Ascending aorta (tissue), 2 donors: ENCODE measurements at places on chromosomes 3 and 15. TPM values are rescaled to one million over a fixed set of nuclear protein-coding genes. Genes with fewer than 3 reads are reported as not detected.
A peak's percentile ranks its signal among the peaks of the same experiment; 100 is the strongest.

ROBO1 gene
- total RNA-seq = 13.4 TPM

DNA sequence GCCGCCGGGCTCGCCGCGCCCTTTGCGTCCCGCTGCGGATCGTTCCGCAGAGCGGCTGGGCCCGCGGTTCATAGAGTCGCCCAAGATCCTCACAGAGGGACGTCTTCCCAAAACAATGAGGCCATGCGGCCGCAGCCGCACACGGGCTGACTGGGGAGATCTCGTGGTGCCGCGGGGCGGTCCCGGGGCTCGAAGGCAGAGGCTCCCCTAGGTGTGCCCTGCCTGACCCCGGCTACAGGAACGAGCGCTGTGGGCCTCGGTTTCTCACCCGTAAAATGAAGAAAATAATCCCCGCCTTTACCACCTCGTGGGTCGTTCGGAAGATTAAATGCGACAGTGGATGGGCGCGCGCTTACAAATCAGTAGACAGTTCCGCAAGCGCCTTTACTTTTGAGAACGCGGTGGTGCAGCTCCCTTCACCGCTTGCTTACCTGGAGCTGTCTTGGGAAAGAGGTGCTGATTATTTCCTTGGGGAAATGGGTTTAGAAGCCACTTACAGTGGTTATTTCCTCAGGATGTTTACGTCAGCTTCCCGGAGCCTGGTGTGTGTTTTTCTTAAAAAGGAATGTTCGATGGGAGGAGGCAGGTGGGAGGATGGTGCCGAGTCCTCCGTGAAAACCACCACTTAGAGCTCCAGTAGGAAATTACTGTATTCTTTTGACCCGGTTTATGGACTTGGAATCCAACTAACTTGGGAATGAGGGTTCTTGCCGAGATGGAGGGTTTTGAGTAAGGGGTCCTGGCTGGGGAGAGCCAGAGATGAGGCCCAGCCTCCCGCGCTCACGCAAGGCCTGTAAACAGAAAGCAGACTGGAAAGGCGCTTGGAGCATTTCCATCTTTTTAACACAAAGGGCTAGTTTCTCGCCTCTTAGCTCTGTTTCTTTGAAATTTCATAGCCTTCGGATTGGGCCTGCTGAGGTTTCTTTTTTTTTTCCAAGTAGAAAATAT is 1.9 kb upstream of the MEX3B start:
- no peak for DNase-seq

DNA sequence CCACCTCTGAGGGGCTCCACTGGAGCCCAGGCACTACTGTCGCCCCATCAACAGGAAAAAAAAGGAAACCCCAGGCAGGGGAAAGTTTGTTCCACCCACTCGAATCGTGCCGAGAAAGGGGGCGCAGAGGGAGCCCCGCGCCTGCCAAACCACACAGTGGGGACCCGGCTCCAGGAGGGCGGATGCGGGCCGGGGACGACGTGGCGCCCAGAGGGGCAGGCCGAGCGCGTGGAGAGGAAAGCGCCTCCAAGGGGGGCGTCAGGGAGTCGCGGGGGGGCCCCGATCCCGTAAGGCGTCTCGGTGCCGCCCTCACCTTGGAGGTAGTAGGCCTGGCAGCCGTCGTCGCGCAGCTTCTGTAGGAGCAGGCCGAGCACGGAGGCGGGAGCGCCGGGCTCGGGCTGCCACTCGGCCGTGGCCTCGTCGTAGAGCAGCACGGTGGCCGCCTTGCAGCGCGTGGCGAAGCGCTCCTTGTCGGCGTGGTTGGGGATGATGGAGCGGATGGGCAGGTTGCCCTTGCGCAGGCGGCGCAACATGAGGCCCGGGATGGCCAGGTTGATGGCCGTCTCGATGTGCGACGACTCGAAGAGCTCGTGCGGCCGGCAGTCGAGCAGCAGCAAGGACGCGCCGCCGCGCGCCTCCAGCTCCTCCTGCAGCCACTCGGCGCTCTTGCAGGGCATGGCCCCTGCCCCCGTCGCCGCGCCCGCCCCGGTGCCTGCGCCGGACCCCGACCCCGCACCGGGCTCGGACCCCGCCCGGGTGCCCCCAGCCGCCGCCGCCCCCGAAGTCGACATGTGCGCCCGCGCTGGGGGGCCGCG is 627 bp downstream of the DUSP7 start:
- no peak for DNase-seq

DNA sequence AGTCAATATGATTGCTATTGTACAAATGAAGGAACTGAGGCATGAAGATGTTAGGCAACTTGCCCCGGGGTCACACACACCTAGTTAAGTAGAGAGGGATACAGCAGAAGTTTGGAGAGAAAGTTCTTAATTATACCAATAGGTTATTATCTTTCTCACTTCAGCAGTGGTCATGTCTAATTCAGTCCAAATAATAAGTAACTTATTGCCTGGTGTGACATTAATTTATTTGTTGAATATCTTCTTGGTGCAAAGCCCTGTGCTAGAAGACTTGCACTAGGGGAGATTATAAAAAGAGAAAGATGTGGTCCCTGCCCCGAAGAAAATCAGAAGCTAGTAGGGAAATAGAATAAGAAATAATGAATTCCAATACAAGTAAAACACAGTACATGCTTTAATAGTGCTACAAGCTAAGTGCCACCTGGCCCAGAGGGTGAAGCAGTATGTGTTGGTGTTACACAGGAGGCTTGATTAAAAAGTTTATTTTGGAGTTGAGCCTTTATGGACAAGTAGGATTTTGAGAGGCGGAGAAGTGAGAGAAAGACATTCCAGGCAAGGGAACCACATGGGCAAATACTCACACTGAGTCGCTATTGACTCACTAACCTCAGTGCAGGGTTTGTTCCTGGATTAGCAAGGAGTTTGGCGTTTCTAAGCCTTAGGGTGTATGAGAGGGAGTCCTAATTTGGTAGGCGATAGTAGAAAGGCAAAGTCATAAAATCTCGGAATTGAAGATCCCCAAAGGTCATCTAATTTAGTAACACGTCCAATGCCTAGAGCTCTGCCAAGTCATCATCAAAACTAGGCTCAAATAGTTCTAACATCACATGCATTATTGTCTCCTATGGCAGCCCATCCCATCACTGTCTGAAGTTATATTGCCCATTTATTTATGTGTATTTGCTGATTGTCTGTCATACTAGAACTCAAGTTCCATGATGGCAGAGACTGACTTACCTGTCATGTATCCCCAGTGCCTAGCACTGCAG is 19.2 kb upstream of the GSK3B start:
- no peak for DNase-seq

DNA sequence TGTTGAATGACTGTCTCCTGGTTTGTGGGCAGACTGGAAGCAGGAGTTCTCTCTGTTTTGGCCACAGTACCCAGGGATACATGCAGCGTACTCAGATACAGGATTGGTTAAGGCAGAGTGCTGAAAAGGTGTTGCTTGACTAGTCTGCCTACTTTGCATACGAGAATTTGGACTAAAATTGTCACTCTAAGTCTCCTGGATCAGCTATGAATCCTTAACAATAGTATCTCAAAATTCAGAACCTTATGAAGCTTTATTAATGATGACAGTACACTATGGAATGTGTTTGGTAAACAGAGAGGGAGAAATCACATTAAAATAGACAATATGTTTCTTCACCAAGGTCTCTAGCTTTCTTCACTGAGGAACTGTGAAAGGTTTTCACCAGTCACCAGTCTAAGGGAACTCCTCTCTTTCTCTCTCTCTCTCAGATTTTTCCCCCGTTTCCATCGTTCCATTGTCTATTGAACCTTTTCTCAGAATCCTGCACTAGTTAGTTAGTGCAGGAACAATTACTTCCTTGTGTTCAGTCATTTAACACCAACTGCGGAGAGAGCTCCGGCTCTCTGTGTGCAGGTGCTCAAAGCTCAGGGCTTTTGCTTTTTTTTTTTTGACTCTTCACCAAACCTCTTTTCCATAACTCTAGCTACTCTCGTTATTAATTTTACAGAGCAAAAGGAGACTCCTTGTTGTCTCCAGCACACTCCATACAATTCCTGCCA is 85.9 kb upstream of the FNDC3B start:
- no peak for DNase-seq

DNA sequence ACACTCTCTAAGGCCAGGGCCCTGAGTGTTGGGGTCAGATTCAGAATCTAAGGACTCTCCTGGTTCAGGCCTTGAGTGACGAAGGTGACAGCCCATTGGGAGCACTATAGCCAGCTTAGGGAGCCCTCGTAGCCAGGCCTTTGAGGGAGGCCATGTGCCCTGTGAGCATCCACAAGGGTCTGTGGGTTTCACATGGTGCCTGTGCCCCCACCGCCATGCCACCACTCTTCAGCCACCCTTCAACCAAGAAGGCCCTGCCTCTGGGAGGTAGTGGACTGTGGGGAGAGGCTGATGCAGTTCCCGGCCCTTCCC is 37.5 kb downstream of the TSPAN3 start:
- DNase-seq = peak; percentile 59

DNA sequence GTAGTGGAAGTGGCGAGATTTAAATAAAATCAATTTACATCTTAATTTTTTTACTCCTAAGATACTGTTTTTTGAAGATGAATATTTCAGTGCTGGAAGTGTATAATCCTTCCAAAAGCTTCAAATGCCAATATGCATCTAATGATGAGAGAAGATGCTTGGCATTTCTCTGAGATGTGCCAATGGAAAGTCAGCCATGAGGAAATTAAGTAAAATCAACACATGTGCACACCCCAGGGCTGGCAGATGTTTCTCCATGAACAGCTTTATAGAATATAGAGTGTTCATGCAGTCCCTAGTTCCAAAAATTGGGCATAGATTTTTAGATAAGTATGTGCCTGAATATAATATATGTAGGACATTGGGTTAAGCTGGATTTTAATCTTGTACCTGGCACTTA is 90.1 kb downstream of the CPNE4 start:
- DNase-seq = no peak
